Activated gamma-delta T cell treated with Interleukin-2 at 50 U/mL for 16 hours (primary cell): ENCODE measurements at places on chromosomes 13 and 19.

GRCh38 chr13:23350009-23350408, 83.5 kb downstream of the SACS start:
- DNase-seq = no peak

DNA sequence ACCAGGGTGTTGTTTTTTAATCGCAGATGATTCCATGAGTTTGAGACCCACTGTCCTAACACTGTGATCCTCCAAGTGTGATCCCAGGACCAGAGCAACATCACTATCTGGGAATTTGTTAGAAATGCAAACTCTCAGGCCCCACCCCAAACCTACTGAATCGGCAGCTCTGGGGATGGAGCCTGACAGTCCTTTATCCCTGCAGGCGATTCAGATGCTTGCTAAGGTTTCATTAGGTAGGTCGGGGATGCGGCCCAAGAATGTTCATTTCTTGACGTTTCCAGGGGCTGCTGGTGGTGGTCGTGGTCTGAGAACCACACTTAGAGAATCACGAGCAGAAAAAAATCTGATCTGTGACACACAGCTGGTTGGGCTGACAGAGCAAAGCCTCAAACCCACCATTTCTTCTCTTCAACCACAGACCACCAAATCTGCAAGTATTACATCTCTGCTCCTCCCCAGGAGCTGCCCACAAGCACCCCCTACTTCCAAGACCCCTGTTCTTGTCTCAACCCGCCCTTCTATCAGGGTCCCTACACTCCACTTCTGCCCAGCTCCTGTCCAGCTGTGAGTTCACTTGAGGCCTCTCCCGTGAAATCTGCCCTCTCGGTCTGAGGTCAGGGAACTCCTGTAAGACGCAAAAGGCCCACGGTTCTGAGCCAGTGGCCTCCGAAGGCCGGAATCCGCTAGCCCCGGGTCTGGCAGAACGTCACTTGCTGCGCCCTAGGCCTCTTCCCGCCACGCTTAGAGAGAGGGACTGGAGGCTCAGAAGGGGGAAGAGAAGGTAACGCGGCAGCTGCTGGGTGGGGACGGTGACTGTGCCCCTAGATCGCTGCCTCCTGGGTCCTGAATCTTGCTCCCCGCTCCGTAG, 1.1 kb upstream of the FARP1 start:
- no peak for DNase-seq

DNA sequence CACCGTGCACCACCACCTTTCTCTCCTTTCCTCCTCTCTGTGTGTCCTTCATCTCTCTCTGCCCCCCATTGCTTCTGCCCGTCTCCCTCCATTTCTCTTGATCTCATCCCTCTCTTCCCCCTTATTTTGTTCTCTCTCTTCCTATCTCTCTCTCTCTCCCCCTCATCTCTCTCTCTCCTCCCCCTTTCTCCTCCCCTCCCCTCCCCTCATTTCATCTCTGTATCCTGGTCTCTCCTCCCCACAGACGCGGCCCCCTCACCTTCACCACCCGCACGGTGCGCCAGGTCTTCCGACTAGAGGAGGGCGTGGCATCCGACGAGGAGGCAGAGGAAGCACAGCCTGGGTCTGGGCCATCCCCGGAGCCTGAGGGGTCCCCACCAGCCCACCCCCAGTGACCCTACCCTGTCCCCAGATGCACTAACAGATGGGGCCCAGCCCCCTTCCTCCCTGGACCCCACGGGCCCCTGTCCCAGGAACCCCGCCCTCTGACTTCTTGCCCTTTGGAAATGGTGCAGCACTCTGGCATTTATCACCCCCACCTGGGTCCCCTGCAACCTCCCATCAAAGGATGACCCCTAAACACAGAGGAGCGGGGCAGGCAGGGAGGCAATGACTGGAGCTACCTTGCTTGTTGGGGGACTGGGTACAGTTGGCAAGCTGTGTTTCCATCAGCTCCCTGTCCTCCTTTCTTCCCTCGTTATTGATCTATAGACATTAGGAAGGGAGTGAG, 19.6 kb downstream of the KCNC3 start:
- no peak for DNase-seq

- no peak for DNase-seq
These were observed 67.9 kb upstream of the FRY start for GRCh38 chr13:31963631-31964030.

DNA sequence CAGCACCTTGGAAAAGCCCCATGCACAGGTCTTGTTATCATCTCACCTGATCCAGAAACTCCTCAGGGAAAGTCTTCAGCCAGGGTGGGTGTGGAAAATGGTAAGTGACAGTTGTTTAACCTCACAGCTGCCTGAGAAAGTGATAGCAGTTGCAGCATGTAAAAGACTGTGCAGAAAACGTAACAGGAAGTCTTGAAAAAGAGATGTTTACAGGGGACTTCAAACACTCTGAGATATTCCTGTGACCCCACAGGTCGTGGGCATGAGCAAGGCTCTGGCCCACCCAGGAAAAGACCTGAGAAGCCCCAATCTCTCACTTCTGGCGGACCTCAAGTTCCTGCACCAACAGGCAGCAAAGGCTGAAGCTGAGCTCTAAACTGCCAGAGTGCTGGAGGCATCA, 826.9 kb downstream of the UQCRFS1 start:
- DNase-seq = no peak

DNA sequence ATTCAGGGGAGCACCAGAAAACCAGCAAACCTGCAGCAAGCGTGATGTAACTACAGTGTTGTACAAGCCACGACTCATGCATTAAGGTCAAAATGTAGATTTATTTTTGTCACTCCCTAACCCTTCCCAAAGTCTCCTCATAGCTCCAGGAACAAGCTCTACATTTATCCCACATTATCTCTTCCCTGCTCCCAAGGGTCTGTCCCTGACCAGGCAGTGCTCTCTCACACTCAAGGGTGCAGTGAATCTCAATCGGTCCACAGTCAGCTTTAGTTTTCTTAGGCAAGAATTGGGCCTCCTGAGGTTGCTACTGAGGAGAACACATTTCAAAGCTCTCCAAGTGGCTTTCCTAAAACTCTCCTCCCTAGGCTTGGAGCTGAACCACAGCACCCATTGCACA, 219.4 kb downstream of the NHLRC3 start:
- DNase-seq = no peak

DNA sequence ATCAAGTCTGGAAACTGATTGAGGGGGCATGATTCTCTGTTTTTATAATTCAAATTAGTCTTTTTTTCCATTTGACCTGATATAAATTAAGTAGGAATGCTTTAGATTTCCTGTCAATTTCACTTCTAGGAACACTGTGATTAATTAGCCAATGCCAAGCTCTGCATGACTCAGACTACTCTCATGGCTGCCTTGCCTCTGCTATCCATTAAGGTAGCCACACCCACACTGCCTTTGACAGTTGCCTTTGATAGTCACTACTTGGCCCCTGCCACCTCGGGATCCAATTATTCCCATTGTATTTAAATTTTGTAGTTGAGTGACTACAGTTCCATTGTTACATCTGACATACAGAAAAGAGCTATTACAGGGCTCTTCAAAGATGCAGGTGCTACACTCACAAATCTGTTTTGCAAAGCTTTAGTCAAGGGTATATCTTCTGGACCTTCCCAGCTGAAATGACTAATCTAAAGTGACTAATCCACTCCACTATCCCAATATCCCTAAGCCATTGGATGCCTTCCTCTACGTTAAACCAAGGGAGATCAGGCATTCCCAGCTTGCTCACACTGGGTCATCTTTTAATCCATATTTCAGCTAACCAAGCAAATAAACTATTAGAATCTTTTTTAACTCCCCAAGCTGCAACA, 1193.1 kb upstream of the MIR17HG start:
- DNase-seq = no peak

DNA sequence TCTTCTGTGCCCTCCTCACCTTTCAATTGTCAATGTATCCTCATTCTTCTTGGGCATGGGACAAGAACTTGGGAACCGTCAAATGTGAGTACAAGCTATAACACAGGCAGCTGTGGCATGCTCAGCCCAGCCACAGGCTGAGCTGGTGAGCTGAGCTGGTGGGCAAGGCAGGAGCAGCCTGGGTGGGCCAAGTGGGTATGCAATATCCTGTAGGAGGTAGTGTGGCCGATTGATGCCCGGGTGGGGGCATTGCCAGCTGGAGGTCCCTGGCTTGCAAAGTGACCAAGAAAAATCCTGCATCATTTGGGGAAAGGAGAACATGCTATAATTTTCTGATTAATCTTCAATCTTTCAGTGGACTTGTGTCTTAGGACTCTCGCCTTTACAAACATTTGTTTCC, 507.2 kb upstream of the SLC10A2 start:
- DNase-seq = no peak

- DNase-seq = no peak
These were observed 709.4 kb downstream of the PCDH9 start for GRCh38 chr13:66520511-66521355.
